ENCODE measurements at places on chromosomes 5 and 9. TPM values are rescaled to one million over a fixed set of nuclear protein-coding genes. Genes with fewer than 3 reads are reported as not detected.

GRCh38 chr5:57683036-57683630 lies 200.5 kb upstream of the ACTBL2 start:
- H3K4me3 ChIP-seq: no peak overlapping the region
- no peaks in the 10 kb centered on the region for H3K4me1 ChIP-seq
- no peaks in the 10 kb centered on the region for H3K36me3 ChIP-seq
- H3K27me3 ChIP-seq: no peaks in the 10 kb centered on the region

GRCh38 chr9:124139001-124139400 lies 118.7 kb upstream of the NEK6 start:
- H3K4me1 ChIP-seq: no peaks in the 10 kb centered on the region
- no peaks in the 10 kb centered on the region for H3K36me3 ChIP-seq
- no peaks in the 10 kb centered on the region for H3K27me3 ChIP-seq
- H3K4me3 ChIP-seq: no peak overlapping the region
- DNase-seq: no peak

GRCh38 chr5:12570688-12571087 lies 666.4 kb upstream of the CTNND2 start:
- H3K36me3 ChIP-seq: no peaks in the 10 kb centered on the region
- DNase-seq: no peak
- no peaks in the 10 kb centered on the region for H3K27me3 ChIP-seq
- H3K27ac ChIP-seq: no peak overlapping the region

GRCh38 chr5:133114933-133115310 lies 63.1 kb downstream of the HSPA4 start:
- H3K27ac ChIP-seq: no peak overlapping the region
- H3K4me3 ChIP-seq: no peak overlapping the region
- no peaks in the 10 kb centered on the region for H3K27me3 ChIP-seq
- peaks cover 3% of the 10 kb centered on the region for H3K4me1 ChIP-seq

Gene CD274
- total RNA-seq: 0.80 TPM

All from transverse colon (tissue), 4 donors.